ENCODE measurements at places on chromosomes 7 and 10.

DNA sequence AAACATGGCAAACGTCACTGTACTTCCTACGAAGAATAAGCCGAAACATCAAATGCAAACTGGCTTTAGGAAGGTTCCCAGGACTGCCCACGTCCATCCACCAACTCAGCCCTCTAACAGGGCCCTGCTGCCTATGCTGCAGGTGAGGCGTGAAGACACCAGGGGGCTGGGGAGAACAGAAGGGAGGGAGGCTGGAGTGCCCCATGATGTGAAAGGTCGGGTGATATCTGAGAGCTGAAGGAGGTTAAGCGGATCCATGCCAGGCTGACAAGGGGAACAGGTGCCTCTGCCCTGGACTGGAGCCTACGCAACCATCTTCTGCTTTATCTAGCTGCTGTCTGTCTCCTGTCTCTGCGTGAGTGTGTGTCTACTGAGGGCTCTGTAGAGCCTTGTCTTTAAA, 40.2 kb upstream of the ATP6V0A4 start:
- DNase-seq: no peak

DNA sequence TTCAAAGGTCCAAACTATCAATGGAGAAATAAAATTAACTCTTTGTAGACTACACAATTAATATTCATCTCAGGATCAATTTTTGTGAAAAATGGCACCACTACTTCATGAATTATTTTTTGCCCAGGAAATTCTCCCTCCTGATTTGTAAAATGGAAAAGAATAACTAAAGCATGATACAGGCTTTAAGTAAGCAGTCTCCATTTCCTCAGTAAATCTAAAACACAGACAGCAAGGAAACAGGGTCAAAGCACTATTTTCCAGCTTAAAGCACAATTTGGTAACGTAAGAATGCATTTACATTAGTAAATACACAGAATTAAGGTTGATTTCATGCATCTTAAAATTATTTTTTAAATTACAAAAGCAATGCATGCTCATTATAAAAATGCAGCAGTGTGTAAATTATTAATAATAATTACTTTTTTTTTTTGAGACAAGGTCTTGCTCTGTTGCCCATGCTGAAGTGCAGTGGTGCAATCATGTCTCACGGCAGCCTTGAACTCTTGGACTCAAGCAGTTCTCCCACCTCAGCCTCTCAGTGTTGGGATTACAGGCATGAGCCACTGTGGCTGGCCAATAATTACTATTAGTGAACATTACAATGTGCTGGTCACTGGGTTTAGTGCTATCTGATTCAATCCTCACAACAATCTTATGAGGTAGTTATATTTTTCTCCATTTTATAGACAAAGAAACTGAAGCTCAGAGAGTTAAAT, 26.1 kb upstream of the VCL start:
- DNase-seq: no peak

GRCh38 chr10:21522631-21523406, 2.7 kb downstream of the SKIDA1 start:
- no peak for DNase-seq

DNA sequence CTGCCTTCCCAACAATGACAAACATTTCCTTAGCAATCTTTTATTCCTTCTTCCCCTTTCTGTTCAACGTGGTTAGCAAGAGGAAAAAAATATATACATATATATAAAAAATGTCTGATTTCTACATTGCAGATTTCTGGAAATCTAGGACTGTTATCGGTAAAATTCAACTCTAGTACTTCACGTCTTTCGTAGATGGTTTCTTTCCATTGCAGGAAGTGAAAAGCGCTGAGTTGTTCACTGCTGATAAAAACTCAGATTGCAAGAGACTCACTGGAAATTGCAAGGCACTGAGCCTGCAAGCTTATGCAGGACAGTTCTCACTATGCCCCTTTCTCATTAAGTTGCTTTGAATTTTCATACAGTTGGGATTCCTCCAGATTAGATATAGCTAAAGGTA, 23.9 kb downstream of the KIN start:
- no peak for DNase-seq

DNA sequence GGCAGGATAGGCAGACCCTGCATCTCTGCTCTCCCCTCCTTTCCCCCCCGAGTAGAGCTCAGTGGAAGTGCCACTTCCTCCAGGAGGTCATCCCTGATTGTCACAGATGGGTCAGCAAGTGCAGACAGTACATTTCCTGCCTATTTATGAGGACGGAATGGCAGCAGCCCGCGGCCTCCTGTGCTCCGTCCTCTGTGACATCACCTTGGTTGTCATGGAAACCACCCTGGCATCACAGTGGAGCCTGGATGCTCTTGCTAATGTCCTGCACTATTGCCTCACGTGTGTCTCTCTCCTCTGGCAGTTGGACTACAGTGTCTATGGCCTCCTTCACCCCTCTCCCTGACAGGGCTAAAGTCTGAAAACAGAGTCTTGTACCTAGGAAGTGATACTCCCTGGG, 148.6 kb downstream of the SH3PXD2A start:
- no peak for DNase-seq

GRCh38 chr10:80070057-80070456, 8.4 kb upstream of the TMEM254 start:
- DNase-seq: no peak

DNA sequence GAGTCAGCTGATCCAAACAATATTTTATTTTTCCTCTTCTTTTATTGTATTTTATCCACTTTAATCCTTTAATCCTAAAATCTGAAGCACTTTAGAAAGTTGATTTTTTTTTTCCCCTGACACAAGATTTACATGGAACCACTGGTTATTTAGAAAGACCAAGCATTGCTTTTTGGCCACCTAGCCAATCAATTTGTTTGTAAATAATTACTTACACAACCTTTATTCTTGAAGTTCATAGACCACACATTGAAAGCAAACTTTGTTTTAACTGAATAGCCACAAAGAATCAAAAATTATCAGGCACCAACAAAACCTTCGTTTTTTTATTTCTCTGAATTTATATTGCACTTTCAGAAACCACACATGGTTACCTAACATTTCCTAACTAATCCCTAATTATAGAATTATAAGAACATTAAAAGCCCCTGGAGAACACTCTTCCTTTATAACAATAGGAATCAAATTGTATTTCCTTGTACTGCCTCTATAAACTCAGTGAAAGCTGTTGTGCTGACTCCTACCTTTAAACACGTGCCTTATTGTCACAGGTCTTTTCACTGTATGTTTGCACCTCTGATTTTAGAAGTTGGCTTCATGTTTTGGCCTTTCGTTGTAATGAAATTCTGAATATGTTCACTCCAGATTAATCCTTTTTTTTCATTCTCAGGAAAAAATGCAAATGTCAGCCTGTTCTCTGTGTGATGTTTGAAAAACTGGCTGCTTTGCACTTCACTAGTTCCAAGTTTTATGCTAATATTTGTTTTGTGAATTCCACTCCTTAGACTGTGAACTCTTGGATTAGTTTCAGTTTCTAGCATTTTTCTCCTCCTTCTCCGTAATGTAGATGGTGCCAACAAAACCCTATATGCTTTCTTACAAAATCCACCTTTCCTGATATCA, 1511.9 kb downstream of the REEP3 start:
- DNase-seq: no peak

DNA sequence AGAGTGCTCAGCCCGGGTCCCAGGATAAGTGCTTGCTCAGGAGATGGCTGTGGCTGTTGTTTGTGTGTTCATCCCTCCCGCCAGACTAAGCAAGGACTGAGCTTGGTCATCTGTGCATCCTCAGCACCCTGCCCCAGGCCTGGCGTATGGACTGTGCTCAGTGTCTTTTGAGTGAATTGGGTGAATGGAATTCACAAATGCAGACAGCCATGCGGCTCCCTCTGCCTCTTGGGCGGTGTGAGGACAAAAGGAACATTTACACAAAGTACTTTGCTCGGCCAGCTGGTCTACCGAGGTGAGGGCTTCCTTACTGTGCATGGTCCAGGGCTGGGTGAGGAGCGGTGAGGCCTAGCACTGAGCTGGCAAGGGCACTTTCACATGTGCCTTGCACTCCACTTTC, 120.2 kb downstream of the CDH23 start:
- DNase-seq: no peak

DNA sequence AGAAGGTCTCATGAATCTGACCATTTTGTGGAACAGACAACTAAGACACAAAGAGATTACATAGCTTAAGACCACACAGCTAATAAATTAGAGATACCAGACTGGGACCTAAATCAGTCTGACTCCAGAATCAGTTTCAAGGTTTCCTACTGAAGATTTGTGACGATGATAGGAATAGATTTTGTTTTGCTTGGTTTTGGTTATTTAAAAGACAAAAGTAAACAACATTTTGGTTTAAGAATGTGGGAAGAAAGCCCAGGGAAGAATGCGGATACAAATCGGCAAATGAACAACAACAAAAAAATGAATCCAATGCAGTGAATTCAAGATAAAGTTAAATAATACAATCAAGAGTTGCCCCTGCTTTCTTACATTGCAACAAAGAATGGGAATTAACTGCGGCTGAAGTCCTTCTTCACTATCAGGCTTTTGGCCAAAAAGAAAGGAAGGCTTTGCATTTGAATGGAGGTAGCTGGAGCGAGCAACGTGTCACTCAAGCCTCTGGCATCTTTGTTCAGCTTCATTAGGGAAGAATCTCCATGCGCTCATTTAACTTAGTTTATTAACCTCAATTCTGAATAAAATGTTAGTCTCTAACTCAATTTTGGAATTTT, 210.8 kb downstream of the ADAM12 start:
- no peak for DNase-seq

GRCh38 chr7:133830081-133830480, 297.1 kb upstream of the LRGUK start:
- DNase-seq: no peak

DNA sequence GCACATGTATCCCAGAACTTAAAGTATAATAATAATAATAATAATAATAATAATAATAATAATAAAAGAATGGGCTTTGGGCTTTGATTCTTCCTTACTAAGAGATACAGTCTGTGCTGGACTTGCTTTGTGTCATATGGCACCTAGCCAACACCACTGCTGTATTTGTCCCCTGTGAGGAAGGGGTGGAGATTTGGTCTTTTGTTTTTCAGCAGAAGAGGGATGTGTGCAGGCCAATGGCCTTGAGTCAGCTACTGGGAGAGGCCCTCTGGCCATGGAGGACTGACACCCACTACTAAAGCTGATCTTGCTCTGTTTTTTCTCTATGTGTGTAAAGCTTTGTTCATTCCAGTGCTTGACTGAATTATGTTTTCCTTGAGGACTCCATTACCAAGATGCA, 573.0 kb upstream of the PCDH15 start:
- no peak for DNase-seq

- no peak for DNase-seq
Observed at GRCh38 chr7:42687211-42688055, 224.4 kb downstream of the C7orf25 start.

- DNase-seq: no peak
Observed at GRCh38 chr10:97876402-97876801, 26.8 kb downstream of the GOLGA7B start.

- no peak for DNase-seq
Observed at GRCh38 chr10:105288026-105288425, 646.9 kb downstream of the SORCS3 start.

DNA sequence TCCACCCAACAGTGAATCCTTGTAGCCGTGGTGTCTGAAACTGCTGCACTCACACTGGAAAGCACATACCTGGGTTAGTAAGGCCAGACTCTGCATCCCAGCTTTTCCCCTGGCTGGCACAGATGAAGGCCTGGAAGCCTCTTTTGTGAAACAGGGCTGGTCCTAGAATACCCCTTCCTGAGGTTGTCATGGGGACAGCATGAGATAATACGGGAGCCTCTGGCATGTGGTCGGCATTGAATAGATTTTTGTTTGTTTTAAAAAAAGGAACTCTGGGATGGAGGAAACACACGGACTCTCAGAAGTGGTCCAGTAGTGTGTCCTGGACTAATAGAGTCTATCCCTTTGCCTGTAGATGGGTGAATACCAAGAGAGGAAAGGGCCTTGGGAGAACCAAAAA, 129.7 kb downstream of the TMEM178B start:
- DNase-seq: no peak

DNA sequence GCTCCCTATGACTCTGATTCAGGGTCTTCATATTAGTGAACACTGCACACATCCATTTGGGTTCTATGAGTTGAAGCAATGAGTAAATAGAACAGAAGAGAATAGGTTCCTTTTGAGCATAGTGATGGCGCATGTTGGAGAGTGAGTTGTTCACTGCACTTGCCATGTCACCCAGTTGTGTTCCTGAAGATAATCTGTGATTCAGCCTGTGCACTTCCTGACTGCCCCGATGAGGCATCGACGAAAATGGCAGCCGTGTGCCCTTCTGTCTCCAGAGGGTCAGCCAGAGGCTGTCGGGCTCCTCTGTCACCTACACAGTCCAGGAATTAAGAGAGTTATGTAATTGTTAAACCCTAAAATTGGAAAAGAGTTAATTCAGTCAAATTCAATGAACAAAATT, 94.7 kb downstream of the GALNT11 start:
- DNase-seq: no peak

- DNase-seq: no peak
Observed at GRCh38 chr10:27688276-27688675, 57.3 kb downstream of the MKX start.

DNA sequence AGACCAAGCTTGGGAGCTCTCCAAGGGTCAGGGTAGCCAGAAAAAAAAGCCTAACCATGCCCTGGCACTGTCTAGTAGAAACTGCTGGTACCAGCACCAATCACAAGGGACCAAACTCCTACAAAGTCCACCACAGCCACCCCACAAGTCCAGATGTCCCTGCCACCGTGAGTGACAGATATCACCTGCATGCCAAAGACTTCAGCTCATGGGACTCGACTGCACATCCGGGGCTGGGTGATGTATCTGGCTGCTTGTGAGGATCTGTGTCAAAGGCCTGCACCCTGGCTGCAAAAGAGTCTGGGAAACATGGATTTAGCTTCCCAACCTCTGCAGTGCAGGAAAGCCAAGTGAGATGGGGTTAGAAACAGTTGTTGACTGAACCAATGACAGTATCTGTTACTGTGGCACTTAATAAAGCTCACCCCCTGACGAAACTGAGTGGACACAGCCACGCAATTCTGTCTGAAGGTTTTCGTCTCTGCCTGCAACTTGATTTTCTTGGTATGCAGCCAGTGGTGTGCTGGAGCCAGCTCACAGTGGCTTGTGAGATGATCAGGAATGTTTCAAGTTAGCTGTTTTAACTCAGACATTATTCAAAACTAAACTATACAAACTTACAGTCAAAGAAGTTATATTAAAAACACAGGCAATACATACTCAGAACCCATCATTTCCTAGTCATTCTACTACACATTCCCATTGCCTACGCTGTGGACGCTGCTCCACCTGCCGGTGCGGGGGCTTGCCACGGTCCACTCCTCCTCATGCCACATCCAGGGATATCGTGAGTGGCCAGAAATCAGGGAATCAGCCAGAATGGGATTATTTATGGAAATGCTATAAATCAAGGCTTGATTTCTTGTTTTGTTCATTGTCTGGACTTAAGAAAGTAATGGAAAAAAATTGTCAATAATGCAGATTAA, 9.2 kb downstream of the ZNF488 start:
- DNase-seq: no peak

DNA sequence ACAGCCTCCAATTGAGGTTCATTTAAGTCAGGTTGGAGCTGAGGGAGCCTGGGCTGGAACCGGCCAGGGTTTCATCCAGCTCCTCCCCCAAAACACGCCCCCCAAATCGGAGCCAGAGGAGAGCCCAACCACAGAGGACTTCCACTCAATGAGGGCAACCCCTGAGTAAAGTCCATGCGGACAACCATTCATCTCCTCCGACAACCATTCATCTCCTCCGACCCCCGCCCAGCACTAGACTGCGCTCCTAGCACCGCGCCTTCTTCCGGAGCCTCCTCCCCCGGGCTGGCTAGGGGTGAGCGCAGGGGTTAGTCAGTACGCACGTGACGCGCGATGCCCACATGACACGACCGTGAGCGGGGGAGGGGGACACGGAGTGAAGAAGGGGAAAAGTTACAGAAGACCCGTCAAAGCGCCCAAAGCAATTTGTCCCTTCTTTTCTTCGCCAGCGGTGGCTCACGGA, 1.4 kb downstream of the MAGI2 start:
- no peak for DNase-seq

Data from activated CD4-positive, alpha-beta T cell treated with anti-CD3 and anti-CD28 coated beads, Interleukin-2, amount 50 U/mL, for 48 hours (primary cell).